ENCODE measurements at places on chromosomes 7 and 10. TPM values are rescaled to one million over a fixed set of nuclear protein-coding genes. Genes with fewer than 3 reads are reported as not detected.

Gene CCL24
- not detected for total RNA-seq

Gene HABP2
- not detected for total RNA-seq

Gene PRF1
- not detected for total RNA-seq

Gene ZNF503
- 5.7 TPM for total RNA-seq

Gene CNPY1
- total RNA-seq = 1.7 TPM

Gene TAF3
- total RNA-seq = 2.1 TPM

Gene SUN3
- not detected for total RNA-seq

Gene TBX20
- total RNA-seq = 1.9 TPM

Gene HPSE2
- 0.54 TPM for total RNA-seq

Gene CREB5
- 12.1 TPM for total RNA-seq

Gene CYP3A4
- total RNA-seq = 0.11 TPM

Gene MOGAT3
- total RNA-seq = not detected

Gene SH2B2
- 2.2 TPM for total RNA-seq

Gene TCAF2
- total RNA-seq = 1.3 TPM

Gene TDRD1
- 0.06 TPM for total RNA-seq

Gene MRM2
- total RNA-seq = 51.7 TPM

Gene FGFBP3
- total RNA-seq = not detected

Gene IKZF5
- total RNA-seq = 1.4 TPM

Gene UNC5B
- 6.0 TPM for total RNA-seq

Gene C10orf53
- not detected for total RNA-seq

Gene TCERG1L
- total RNA-seq = 0.03 TPM

Gene ZNF107
- 6.4 TPM for total RNA-seq

Gene BTBD16
- total RNA-seq = not detected

Gene FAM221A
- 6.9 TPM for total RNA-seq

Gene PVRIG
- total RNA-seq = not detected

Gene LRRC18
- not detected for total RNA-seq

Gene OR2AE1
- total RNA-seq = not detected

Gene PPP1R17
- not detected for total RNA-seq

Gene CYP3A7
- total RNA-seq = not detected

Gene GPR26
- 0.11 TPM for total RNA-seq

Gene PRLHR
- not detected for total RNA-seq

Gene CCDC172
- not detected for total RNA-seq

Gene GRID1
- not detected for total RNA-seq

Gene SCRN1
- 111 TPM for total RNA-seq

Gene NPFFR1
- not detected for total RNA-seq

Gene NODAL
- not detected for total RNA-seq

Gene EIF4H
- total RNA-seq = 328 TPM

Gene H2BK1
- not detected for total RNA-seq

Gene NKX2-3
- total RNA-seq = not detected

Gene SORCS3
- not detected for total RNA-seq

Gene UCMA
- not detected for total RNA-seq

Gene HYAL4
- total RNA-seq = 2.1 TPM

Gene ERVW-1
- not detected for total RNA-seq
